ENCODE measurements at places on chromosomes 13 and 19. TPM values are rescaled to one million over a fixed set of nuclear protein-coding genes. Genes with fewer than 3 reads are reported as not detected.

The FFAR1 gene
- not detected for total RNA-seq

- no peaks in the 10 kb centered on the region for H3K36me3 ChIP-seq
- no peaks in the 10 kb centered on the region for H3K4me1 ChIP-seq
- DNase-seq: peak; percentile 28
- peaks cover 6% of the 10 kb centered on the region for H3K27me3 ChIP-seq
Measured at GRCh38 chr19:29927944-29928625, 14.0 kb upstream of the URI1 start.

GRCh38 chr19:643736-644135, 4.1 kb downstream of the FGF22 start:
- peaks cover 49% of the 10 kb centered on the region for H3K36me3 ChIP-seq
- H3K4me1 ChIP-seq: peaks cover 12% of the 10 kb centered on the region
- peaks cover 4% of the 10 kb centered on the region for H3K27me3 ChIP-seq
- H3K27ac ChIP-seq: no peak overlapping the region
- no peak for DNase-seq

DNA sequence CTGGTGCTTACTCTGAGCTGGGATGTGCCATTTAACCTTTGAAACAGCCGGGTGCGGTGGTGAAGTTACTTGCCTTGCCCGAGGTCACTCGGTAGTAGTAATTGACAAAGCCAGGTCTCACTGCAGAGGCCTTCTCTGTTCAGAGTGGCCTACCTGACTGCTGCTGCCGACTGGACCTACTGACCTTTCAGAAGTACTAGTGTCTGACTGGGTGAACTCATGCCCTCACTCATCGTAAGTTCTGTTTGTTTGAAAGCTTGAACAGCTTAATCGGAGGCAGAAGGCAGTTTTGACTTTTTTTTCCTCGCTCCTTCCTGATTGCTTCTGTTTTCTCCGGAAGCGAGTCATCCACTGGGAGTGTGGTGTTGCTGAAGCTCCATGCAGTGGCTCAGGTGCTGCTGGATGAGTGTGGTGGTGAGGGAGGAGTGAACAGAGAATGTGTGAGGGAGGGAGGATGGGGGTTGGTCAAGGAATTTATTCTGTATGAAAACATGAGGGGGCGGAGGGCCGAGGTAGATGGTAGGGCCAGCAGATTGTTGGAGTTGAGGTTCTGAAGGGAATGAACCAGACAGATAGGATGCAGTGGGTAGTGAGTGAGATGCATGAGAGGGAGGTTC, 2.7 kb downstream of the SPINT2 start:
- no peaks in the 10 kb centered on the region for H3K27me3 ChIP-seq
- H3K4me3 ChIP-seq: peak overlapping the region; percentile 50
- no peaks in the 10 kb centered on the region for H3K36me3 ChIP-seq

The MISP3 gene
- total RNA-seq: 13.8 TPM

The NALCN gene
- total RNA-seq: not detected

DNA sequence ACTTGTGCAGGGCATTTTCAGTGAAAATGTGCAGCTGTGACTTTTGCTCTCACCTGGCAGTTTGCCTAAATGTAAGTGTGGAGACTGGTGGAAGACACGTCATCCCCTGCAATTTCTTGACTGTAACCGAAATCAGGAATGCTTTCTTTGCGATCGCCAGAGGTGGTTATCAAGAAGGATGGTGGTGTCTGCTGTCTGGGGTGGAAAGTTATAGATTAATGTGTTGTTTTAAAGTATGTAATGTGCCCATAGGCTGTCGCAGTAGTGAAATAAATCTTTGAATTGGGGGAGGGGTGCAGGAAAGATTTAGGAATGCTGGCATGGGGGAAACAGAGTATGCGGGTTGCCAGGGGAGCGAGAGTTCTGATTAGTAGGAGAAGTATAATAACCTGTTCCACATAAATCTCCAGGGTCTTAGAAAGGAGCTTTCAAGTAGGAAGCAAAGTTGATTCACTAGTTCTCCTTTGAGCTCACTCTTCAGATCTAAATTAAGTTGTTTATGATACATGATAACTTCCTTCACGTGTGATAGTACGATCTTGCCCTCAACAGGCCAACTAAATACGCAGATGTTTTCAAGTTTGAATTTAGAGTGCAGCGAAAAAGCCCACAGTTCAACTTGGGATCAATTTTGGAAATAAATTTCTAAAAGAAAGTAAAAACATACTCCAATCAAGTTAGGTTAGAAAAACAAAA, 1520.0 kb upstream of the SLC10A2 start:
- no peaks in the 10 kb centered on the region for H3K4me1 ChIP-seq
- no peaks in the 10 kb centered on the region for H3K36me3 ChIP-seq
- H3K27me3 ChIP-seq: no peaks in the 10 kb centered on the region
- DNase-seq: no peak
- no peak overlapping the region for H3K27ac ChIP-seq
- H3K4me3 ChIP-seq: no peak overlapping the region

- H3K4me3 ChIP-seq: no peak overlapping the region
- peaks cover 23% of the 10 kb centered on the region for H3K27me3 ChIP-seq
- H3K36me3 ChIP-seq: peaks cover 43% of the 10 kb centered on the region
- H3K27ac ChIP-seq: no peak overlapping the region
- peaks cover 7% of the 10 kb centered on the region for H3K4me1 ChIP-seq
Measured at GRCh38 chr19:46009530-46010510, 13.0 kb downstream of the PGLYRP1 start.

- no peak for DNase-seq
- no peak overlapping the region for H3K4me3 ChIP-seq
- H3K27ac ChIP-seq: no peak overlapping the region
- H3K36me3 ChIP-seq: no peaks in the 10 kb centered on the region
- no peaks in the 10 kb centered on the region for H3K4me1 ChIP-seq
Measured at GRCh38 chr13:114199954-114200353, 20.9 kb downstream of the CFAP97D2 start.

GRCh38 chr13:36858290-36858689, 39.3 kb downstream of the RFXAP start:
- H3K36me3 ChIP-seq: peaks cover 6% of the 10 kb centered on the region
- no peaks in the 10 kb centered on the region for H3K27me3 ChIP-seq
- no peaks in the 10 kb centered on the region for H3K4me1 ChIP-seq
- peak; percentile 76 for DNase-seq

Measured in stomach (tissue), 19 donors.